ENCODE measurements at places on chromosomes 11 and 22.

GRCh38 chr22:19868773-19869471 lies 14.2 kb upstream of the GNB1L start:
- DNase-seq: no peak

DNA sequence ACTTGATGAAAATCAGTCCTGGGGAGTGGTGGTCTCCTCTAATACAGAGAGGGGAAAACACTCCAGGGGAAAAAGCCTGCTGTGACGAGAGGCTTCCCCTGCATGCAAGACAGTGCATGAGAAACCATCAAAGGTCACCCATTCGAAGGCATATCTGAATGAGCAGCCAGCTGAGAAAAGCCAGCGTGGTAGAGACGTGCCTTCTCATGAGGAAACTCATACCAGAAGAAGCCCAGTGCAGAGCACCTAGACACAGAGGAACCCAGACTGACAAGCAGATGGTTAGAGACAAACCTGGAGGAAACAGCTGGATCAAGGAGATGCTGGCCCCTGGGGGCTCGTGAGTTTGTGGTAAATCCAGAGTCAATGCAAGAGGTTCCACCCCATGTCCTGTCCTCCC lies 534.8 kb downstream of the BRD1 start:
- no peak for DNase-seq

DNA sequence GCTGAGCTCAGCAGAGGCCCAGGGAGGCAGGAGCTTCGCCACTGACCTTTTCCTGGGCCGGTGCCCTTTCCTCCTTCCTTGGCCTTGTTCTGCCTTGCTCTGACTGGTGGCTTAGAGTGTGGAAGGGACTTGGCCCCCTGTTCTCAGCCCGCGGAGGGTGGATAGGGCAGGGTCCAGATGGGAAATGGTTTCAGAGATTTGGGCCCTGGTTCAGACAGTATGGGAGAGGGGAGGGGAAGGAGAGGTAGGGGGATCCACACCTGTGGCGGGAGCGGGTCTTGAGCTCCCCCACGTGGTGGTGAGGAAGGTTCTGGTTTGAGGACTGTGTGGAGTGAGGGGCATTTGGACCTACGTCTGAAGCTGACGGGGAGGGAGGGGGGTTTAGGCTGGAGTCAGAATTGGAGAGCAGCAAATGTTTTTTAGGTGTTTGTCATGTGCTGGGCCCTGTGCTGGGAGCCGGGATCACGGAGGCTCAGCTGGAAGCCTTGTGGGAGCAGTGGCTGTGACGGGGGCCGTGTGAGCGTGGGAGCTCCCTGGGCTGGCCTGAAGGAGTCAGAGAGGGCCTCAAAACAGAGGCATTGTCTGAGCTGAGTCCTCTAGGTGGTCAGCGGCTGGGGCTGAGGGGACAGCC lies 27.2 kb downstream of the SHANK3 start:
- DNase-seq: no peak

DNA sequence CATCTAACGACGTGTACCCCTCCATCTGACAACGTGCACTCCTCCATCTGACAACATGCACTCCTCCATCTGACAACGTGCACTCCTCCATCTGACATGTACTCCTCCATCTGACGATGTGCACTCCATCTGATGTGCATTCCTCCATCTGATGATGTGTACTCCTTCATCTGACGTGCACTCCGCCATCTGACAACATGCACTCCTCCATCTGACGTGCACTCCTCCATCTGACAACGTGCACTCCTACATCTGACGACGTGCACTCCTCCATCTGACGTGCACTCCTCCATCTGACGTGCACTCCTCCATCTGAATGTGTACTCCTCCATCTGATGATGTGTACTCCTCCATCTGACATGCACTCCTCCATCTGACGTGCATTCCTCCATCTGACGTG lies 8.0 kb upstream of the IL17REL start:
- no peak for DNase-seq

DNA sequence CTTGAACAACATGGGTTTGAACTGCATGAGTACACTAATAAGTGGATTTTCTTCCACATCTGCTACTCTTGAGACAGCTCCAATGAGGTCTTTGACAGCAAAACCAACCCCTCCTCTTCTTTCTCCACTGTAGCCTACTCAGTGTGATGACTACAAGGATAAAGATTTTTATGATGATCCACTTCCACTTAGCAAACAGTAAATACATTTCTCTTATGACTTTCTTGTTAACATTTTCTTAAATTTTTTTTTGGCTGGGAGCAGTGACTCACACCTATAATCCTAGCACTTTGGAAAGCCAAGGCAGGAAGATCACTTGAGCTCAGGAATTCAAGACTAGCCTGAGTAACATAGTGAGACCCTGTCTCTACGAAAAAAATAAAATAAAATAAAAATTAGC lies 9.9 kb upstream of the EIF4G2 start:
- no peak for DNase-seq

DNA sequence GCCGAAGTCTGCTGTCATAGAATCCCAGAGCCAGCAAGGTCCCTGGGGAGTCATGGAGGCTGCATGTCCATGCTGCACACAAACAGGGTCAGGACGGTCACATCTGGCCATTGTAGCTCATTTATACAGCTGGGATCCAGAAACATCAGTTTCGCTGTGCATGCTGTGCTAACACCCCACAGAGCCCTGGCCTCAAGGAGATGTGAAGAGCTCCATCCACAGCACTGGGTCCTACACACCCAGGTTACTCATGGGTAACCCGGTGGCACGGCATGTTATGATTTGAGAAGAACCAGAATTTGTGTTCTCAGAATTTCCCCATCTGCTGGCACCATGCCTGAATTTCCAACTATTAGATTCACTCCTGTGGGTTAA lies 146.3 kb upstream of the ARHGAP20 start:
- DNase-seq: no peak

- no peak for DNase-seq
Observed at GRCh38 chr11:60563553-60564235, 48.5 kb downstream of the MS4A13 start.

DNA sequence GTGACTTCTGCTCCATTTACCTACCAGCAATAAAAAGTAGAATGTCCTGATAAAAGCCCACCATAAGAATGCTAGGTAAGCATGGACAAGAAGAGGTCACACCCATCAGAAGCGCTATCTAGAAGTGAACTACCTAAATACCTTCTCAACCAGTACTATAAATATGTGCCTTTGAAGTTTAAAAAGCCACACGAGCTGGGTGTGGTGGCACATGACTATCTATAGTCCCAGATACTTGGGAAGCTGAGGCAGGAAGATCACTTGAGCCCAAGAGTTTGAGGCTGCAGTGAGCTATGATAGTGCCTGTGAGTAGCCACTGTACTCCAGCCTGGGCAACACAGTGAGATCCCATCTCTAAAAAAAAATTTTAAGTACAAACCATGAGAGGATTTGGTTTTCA lies 66.7 kb downstream of the PACSIN2 start:
- DNase-seq: no peak

- no peak for DNase-seq
Observed at GRCh38 chr22:50312371-50312770, 4.9 kb upstream of the PLXNB2 start.

GRCh38 chr11:46865340-46865739 lies 19.3 kb upstream of the CKAP5 start:
- no peak for DNase-seq

- DNase-seq: no peak
Observed at GRCh38 chr11:66653123-66653522, 14.6 kb downstream of the RBM4 start.

- DNase-seq: no peak
Observed at GRCh38 chr11:121385688-121386087, 66.4 kb upstream of the SORL1 start.

- no peak for DNase-seq
Observed at GRCh38 chr11:30260813-30261212, 30.0 kb downstream of the FSHB start.

GRCh38 chr11:128476729-128477128 lies 110.6 kb downstream of the ETS1 start:
- DNase-seq: no peak

GRCh38 chr11:63507511-63507910 lies 1.6 kb downstream of the LGALS12 start:
- DNase-seq: no peak

DNA sequence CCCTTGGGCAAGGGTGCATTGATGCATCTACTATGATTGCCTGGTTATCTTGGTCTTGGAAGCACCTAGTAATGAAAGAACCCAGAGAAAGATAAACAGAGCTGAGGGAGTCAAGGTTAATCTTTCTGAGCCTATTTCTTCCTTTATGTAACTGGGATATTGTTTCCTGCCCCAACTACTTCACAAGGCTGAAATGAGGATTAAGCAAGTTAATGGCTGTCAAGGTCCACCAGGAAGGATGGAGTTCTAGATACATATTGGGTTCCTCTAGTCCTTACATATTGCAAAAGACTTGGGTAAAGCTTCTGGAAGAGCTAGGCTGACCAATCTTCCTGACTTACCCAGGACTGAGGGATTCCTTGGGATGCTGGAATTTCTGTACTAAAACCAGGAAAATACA lies 589.8 kb downstream of the INSC start:
- no peak for DNase-seq

DNA sequence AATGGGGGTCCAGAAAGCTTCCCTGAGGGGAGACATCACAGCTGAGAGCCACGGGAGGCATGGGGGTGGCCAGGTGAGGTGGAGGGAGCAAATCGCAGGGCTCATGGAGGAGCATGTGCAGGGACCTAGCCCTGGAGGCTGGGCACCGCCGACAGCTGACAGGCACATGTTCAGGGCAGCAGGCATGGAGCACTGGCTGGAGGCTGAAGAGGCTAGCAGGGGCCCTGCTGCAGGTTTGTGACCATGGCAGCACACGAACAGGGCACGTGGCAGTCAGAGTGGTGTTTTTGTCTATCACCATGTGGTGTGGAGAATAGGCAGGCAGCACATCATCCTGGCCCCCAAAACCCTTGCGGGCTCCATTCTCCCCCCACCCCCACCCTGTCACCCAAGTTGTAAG lies 10.1 kb upstream of the CDC42EP2 start:
- no peak for DNase-seq

DNA sequence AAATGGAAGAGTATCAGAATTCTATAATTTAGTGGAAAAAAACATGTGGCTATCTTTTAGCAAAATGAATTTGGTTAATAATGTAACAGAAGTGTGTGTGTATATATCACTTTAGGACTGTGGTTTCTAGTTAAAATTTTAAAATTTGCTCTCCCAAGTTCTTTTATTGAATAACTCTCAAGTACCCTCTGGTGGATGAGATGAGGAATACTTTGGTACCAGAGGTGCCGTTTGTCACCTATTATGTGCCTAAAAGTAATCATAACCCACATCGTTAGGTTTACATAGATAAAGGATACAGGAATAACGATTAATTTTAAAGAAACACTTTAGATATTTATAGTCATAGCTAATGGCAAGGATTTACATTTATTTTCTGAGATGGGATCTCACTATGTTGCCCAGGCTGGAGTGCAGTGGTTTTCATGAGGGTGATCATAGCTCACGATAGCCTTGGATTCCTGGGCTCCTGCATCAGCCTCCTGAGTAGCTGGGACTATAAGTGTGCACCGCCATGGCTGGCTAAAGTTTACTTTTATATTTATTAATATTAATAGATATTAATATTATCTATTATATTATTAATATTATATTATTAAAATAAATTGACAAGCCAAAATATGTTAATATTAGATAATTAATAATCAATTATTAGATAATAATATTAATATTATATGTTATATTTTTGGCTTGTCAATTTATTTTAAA lies 66.7 kb upstream of the CAPRIN1 start:
- DNase-seq: no peak

DNA sequence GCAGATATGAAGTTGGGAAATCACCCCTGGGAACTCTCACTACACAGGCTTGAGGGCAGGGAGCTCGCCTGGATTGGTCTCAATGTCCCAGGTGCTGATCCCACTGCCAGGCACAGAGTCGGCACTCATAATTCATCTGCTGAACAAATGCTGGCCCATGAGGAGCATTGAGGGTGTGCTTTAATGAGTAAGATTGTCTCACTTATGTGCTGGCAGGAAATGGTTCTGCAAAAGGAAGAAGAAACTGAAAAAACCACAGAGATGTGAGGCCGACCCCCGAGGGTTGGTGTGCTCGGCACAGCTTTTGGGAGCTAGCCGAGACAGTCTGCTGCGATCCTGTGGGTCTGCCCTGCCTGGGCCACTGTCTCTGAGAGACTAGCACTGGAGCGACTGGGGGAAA lies 9.4 kb downstream of the PLAAT2 start:
- peak; percentile 74 for DNase-seq

- DNase-seq: no peak
Observed at GRCh38 chr22:30340911-30341685, 14.4 kb upstream of the TBC1D10A start.

GRCh38 chr11:8110396-8110795 lies 29.4 kb downstream of the TUB start:
- DNase-seq: no peak

- DNase-seq: no peak
Observed at GRCh38 chr22:17443405-17444203, 74.3 kb downstream of the CECR2 start.

DNA sequence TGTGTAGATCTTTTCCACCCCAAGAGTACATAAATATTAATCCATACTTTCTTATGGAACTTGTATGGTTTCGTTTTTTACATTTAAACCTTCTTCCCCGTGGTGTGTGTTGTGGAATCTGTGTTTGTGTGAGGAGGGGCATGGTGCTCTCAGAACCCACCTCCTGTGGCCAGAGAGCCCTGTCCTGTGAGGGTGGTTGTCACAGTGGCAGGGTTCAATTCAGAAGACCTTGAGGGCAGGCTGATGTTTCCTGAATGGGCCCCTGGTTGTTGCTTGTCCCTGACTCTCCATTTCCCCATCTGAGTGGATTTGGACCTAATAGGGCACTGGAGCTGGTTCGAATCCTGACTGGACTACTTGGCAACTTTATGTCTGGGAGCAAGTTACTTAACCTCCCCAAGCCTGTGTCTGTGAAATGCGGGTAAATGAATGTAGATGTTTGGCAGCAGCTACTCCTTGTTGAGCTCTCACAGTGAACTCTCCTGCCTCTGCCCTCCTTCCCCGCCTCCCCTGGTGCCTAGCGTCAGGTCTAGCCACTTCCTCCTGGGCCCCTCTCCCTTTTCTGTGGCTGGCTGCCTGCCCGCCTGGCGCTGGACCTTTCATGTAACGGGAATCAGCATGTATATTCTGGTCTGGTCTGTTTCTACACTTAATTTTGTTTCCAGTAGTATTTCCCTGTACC lies 7.3 kb downstream of the NEAT1 start:
- no peak for DNase-seq

- DNase-seq: no peak
Observed at GRCh38 chr11:57646799-57647303, 2.9 kb downstream of the YPEL4 start.

Measured in GM13977 (cell line).